ENCODE measurements at places on chromosomes 3 and 15. TPM values are rescaled to one million over a fixed set of nuclear protein-coding genes. Genes with fewer than 3 reads are reported as not detected.

Gene LXN
- total RNA-seq: 5.1 TPM

DNA sequence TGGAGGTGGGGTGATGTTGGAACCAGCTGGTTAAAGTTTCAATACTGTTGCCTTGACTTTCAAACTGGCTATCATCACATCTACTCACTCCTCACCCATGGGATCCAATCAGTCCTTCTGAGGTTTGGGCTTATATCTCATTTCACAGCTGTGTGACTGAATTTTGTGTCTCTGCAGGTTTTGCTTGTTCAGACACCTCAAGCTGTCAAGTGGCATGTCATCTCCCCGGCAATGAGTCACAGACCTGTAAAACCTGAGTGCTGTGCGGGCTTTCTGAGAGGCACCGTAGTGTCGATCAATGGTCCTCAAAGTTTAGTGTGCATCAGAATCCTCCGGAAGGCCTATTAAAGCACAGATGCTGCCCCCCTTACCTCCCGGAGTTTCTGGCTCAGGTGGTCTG, 86.4 kb upstream of the RORA start:
- no peak for DNase-seq

DNA sequence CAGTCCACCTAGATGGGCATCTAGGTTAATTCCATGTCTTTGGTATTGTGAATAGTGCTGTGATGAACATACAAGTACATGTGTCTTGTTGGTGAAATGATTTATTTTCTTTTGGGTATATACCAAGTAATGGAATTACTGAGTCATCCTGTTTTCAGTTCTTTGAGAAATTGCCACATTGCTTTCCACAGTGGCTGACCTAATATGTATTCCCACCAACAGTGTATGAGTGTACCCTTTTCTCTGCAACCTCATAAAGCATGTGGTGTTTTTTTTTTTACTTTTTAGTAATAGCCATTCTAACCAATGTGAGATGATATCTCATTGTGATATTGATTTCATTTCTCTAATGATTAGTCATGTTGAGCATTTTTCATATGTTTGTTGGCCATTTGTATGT, 86.0 kb upstream of the NDN start:
- DNase-seq: no peak

DNA sequence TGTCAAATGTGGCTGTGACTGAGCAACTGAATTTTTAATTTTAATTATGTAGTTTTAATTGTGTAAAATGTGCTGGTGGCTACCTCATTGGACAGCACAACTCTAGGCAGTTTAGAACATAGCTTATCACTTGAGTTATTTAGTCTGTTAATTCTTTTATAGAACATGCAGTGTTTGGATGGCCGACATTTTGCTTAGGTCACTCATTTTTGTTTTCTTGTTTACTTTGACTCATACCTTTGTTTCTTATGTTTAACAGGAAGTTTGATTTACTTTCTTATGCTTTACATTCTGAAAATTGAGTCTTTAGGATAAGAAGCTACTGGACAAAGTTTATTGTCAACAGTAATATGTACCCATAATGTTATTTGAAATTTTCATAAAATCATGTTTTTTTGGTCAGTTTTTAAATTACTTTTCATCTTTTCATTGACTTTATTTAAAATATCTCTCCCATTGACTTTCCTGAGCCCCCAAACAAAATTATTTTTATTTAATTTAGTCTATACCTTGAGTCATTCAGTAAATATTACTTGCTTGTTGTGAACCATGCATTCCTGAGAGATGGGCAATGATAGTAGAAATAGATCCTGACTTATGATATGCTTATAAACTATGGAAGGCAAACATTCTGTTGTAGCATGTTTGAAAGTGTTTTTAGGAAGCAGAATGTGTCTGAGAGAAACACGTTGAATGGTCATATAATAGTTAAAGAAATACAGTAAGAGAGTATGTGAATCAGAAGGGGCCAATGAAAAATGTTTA, 60.6 kb downstream of the TCF12 start:
- DNase-seq: no peak

- DNase-seq: no peak
Measured at GRCh38 chr3:24683633-24684384, 189.2 kb upstream of the THRB start.

Gene SLC6A11
- not detected for total RNA-seq

- no peak for DNase-seq
Measured at GRCh38 chr15:44468709-44469385, 41.4 kb downstream of the CTDSPL2 start.

GRCh38 chr15:49383266-49383665, 39.8 kb upstream of the FGF7 start:
- no peak for DNase-seq

DNA sequence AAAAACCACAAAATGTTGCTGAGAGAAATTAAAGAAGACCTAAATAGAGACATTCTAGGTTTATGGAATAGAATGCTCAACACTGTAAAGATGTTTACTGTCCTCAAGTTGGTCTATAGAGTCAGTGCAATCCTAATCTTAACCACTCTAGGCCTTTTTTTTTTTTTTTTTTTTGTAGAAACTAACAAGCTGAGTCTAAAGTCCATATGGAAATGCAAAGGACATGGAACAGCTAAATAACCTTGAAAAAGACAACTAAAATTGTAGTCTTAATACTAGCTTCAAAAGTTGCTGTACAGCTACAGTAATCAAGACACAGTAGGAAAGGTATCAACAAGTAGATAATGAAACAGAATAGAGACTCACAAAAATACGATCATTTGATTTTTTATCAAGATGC, 32.9 kb downstream of the CDV3 start:
- DNase-seq: no peak

GRCh38 chr3:71523628-71524027, 59.9 kb downstream of the FOXP1 start:
- DNase-seq: no peak

Gene TMEM212
- not detected for total RNA-seq

Gene PAQR5
- not detected for total RNA-seq

DNA sequence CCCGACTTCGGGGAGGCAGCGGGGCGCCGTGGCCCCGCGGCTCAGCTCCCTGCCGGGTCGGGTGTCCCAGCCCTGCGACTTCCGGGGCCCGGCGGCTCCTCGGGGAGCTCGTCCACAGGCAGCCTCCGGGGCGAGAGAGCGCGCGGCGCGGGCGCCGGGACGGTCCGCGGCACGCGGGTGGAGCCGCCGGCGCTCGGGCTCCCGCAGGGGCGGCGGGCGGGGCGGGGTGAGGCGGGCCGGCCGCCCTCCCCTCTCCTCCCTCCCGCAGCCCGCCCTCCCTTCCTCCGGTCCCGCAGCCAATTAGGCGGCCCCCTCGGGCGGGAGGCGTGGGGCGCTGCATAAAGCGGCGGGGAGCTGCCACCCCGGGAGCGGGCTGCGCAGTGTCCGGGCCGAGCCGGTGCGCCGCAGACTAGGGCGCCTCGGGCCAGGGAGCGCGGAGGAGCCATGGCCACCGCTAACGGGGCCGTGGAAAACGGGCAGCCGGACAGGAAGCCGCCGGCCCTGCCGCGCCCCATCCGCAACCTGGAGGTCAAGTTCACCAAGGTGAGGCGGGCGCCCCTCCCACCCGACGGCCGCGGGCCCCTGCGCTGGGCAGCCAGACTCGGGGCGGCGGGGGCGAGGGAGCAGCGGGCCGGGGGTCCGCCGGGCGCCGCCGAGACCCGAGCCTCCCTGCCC, at the start of gene ALDH1A3:
Gene ALDH1A3, plus strand, starts transcription at position 368 of the 675 bp plus-strand sequence. Its CDS starts 77 bp downstream, at position 445.
- DNase-seq: no peak

Gene CIAO2A
- total RNA-seq: 31.8 TPM

DNA sequence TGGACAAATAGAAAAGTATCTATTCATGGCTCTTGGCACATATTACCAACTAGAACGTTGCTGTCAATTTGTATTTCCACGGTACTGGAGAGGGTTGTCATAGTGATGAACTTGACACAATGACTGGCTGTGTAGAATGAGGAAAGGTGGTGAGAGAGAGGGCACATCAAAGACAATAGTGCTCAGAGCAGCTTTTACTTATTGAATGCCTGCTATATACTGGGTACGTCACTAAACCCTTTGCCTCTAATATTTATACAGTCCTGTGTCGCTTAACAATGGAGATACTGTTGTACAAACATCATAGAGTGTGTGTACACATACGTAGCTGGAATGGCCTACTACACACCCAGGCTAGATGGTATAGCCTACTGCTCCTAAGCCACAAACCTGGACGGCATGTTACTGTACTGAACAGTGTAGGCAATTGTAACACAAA, 8.3 kb downstream of the TMPRSS7 start:
- no peak for DNase-seq

GRCh38 chr3:133831966-133832801, 26.6 kb downstream of the SRPRB start:
- no peak for DNase-seq

DNA sequence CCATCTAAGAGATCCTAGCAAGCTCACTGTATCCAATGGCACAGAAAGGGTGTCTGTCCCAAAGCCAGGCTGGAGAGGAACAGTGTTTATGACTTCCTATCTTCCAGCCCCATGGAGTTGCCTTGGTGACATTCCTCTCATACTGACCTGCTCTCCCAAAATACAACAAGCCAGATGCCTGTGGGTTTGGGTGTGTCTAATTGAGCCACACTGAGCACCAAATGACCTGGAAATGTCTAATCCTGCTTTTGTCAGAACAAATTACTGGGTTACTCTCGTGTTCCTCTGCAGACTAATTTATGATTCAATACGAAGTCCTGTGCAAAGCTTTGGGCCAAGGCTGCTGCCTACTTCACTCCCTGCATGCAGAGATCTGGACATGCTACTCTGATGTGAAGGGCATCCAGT, 98.1 kb upstream of the STRIT1 start:
- DNase-seq: no peak

- DNase-seq: no peak
Measured at GRCh38 chr15:46589088-46589487, 954.3 kb downstream of the SQOR start.

- DNase-seq: peak; percentile 57
Measured at GRCh38 chr15:90665288-90666134, 51.6 kb upstream of the BLM start.

Gene C2CD4A
- not detected for total RNA-seq

Gene RTP1
- total RNA-seq: not detected

DNA sequence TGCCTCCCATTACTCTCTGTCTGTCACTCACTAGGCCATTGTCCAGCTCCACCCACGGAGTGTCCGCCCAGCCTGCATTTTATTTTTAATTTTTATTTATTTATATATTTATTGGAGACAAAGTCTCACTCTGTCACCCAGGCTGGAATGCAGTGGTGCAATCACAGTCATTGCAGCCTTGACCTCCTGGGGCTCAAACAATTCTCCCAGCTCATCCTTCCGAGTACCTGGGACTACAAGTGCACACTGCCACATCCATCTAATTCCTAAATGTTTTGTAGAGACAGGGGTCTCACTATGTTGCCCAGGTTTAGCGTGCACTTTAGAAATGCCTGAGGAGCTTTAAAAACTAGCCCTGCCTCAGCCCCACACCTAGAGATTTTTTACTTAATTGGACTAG, 141.5 kb downstream of the LIPC start:
- no peak for DNase-seq

GRCh38 chr15:71111181-71111565, 4.1 kb upstream of the THSD4 start:
- no peak for DNase-seq

Data from naive thymus-derived CD8-positive, alpha-beta T cell (primary cell).